Cardiac fibroblast (primary cell): ENCODE measurements at places on chromosomes 5 and 9.

- peak; percentile 88 for DNase-seq
Measured at GRCh38 chr9:109013679-109014607, 644 bp upstream of the CTNNAL1 start.

- no peak for DNase-seq
Measured at GRCh38 chr9:12091865-12092527, 601.2 kb upstream of the TYRP1 start.

- peak; percentile 90 for DNase-seq
Measured at GRCh38 chr5:73673161-73673591, 47.2 kb downstream of the ARHGEF28 start.

DNA sequence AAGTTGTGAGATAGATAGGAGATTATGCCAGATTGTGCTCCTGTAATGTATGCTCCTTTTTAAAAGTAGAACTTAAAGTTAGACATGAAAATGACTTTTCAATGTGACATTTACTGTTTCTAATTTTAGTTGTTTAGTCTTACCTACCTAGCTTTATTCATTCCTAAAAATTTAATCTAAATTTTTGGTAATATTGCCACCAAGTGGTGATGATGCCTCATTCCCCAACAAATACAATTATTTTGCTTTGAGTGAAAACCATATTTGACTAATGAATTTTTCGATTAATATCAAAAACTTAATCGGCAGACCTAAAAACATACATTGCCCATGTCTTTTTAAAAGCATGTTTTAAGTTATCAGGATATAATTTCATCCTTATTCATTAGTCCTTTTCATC is 25.6 kb downstream of the PPWD1 start:
- DNase-seq: no peak

- no peak for DNase-seq
Measured at GRCh38 chr5:112800891-112801290, 60.2 kb upstream of the SRP19 start.

GRCh38 chr9:37618817-37619216 is 26.4 kb upstream of the TOMM5 start:
- peak; percentile 16 for DNase-seq

GRCh38 chr9:17481565-17481964 is 97.3 kb upstream of the SH3GL2 start:
- no peak for DNase-seq

- DNase-seq: peak; percentile 68
Measured at GRCh38 chr9:91179237-91180138, 182.2 kb downstream of the AUH start.

DNA sequence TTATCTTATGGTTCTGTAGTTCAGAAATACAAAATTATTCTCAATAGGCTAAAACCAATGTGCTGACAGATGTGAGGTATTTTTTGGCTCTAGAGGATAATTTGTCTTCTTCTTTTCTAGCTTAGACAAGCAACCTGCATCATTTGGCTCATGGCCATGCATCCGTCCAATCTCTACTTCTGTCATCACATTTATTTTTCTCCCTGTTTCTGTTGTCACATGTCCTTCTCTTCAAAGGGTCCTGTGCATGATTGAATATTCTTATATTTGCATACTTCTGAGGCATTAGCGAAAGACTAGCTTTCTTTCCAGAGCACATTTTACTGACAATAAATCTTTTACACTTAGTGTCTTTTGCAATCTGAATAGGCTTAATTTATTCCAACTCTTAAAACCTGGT is 564.7 kb downstream of the CDH10 start:
- no peak for DNase-seq
